Foreskin keratinocyte (primary cell): ENCODE measurements at places on chromosomes 1 and 21. TPM values are rescaled to one million over a fixed set of nuclear protein-coding genes. Genes with fewer than 3 reads are reported as not detected.

- DNase-seq = no peak
Observed at GRCh38 chr1:33895396-33895795, 31.5 kb downstream of the HMGB4 start.

- DNase-seq = no peak
Observed at GRCh38 chr1:8137481-8138244, 111.6 kb upstream of the ERRFI1 start.

DNA sequence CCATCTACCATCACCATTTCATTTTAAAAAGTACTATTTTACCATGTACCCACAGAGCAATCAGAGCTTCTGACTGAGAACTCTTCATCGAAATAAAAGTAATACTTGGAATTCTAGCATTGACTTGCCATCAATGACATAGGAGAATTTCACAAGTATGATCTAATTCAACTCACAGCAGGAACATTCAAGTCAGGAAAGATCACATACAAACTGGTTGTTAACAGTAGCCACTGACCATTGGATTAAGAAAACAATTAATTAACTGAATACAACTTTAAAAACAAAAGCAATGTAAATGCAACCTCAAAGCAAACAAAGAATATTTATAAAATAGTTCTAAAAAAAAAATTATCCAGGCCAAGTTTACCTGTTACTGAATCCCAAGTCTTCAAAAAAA lies 18.8 kb downstream of the RNF115 start:
- no peak for DNase-seq

DNA sequence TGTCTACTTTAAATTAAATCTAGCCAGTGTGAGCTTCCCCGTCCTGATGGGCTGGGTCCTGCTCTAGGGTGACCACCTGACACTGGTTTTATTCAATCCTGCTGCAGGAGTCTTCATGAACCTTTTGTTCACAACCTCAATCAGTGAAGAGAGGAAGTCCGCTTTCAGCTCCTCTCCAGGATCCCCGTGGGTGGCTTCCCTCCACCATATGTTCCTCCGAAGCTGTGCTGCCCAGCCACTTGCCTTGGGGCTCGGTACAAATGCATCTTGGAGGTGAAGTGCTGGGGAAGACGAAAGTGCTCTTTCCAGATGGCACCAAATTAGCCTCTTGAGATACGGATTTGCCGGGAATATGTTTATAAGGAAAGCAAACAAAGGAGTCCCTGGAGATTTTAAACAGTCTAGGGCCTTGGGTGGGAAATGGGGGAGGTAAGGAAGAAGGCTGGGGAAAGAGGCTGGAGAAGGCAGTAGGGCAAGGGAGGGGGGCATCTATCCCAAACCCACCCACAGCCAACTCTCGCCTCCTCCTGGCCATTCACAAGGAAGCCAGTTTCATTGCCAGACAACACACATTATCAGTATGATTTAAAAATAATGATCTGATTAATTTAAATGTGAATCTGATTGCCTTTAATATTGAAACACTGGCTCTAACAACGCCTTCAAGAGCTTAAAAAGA lies 430.8 kb downstream of the DISC1 start:
- DNase-seq = no peak

GRCh38 chr1:5410652-5411051 lies 581.6 kb downstream of the NPHP4 start:
- DNase-seq = peak; percentile 6

- DNase-seq = no peak
Observed at GRCh38 chr1:228348708-228349467, 57.7 kb downstream of the TRIM11 start.

DNA sequence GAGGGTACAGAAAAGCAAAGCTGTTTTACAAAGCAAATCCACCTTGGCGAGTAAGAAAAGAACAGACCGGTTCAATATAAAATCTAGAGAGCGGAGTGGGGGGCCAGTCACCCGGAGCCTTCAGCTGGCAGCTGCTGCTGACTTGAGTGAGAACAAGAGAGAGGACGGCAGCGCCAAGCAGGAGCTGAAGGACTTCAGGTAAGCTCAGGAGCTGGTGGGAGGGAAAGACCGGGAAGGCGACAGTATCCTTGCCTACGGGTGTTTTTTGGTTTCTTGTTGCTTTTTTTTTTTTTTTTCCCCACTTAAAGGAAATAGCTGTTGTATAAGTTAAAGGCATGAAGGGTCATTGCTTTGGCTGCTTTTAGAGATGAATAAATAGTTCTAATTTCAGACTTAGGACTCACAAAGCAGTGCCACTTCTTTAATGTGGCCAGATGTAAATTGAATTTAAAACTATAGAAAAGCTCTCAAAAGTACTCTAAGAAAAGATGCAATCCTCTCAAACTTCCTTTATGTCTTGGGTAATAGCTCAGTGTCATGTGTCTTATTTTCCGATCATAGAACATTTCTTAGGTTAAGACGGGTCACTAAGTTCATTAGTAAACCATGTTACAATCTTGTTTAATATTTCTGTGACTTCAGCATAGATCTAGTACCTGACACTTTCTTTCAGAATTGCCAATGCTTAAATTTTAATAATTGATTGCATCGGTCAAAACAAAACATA lies 82.8 kb downstream of the PRDM2 start:
- DNase-seq = no peak

GRCh38 chr1:193348091-193348768 lies 161.8 kb upstream of the B3GALT2 start:
- no peak for DNase-seq

DNA sequence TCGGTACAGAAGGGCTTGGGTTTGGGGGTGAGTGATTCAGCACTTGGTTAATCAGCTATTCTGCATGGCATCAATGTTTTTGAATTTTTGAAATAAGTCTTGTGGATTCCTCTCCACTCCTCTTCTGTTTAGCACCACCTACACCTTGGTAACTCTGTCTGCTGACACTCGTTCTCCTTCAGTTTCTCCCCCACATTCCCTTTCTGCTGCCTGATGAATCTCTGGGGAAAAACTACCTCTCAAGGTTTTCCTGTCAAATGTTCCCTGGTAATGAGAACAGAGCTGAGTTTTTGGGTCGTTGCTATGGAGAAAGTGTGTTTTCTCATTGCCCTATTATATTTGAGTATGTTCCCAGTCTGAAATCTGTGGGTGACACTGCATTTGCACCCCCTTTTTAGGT lies 108.2 kb downstream of the GABPA start:
- no peak for DNase-seq

DNA sequence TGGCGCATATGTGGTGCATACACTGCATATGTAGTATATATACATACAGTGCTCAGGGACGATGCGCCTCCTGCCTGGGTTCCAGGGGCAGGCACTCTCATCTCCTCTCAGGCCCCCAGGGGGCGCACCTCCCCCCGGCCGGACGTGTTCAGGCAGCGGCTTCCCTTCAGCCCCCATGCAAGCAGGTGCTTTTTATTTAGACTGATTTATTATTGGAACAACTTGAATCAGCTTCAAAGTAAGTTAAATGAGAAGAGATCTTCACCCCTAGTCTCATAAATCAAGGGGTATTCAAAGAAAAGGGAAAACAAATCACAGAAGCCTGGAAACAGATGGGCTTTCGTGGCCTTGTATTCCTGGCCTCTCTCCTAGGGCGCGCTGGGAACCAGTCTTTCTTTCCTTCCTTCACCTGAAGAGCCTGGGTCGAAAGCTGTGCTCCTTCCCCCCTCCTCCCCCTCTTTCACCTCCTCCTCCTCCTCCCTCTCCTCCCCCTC lies 64.6 kb downstream of the UBIAD1 start:
- DNase-seq = no peak

DNA sequence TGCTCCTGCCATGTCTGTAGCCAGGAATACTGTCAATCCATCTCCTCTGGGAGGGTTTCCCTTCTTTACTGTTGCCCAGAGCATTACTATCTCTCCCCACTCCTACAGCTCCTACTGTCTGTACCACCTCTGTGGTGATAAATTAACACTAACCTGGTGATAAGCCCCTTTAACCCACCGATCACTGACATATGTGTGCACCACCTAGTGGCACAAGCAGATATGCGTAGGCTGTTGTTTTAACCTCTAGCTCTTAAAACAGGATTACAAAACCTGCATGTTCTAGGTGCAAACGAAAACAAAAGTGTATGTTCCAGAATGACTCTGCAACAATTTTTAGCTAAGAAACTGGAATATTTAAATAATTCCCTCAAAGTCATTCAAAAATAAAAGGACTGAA lies 93.9 kb upstream of the BEND5 start:
- DNase-seq = no peak

GRCh38 chr1:168328731-168329364 lies 48.2 kb downstream of the TBX19 start:
- DNase-seq = no peak

- DNase-seq = no peak
Observed at GRCh38 chr1:38539931-38540330, 319.6 kb downstream of the RRAGC start.

- DNase-seq = no peak
Observed at GRCh38 chr21:45294509-45295291, 7.0 kb upstream of the POFUT2 start.

GRCh38 chr1:93079685-93080141 lies 630 bp downstream of the MTF2 start:
- DNase-seq = no peak

DNA sequence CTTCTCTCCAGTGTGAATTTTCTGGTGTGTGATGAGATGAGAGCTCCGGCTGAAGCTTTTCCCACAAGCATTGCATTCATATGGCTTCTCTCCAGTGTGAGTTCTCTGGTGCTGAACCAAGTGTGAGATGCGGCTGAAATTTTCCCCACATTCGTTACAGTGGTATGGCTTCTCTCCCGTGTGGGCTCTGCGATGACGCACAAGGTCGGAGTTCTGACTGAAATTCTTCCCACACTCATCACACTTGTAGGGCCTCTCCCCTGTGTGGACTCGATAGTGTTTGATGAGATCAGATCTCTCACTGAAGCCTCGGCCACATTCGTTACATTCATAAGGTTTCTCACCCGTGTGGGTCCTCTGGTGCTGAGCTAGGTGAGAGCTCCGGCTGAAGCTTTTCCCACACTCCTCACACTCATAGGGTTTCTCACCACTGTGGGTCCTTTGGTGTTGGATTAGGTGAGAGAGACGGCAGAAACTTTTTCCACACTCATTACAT lies 7.4 kb downstream of the ZNF436 start:
- no peak for DNase-seq

GRCh38 chr1:967466-968343 lies 1.4 kb downstream of the PLEKHN1 start:
- no peak for DNase-seq

DNA sequence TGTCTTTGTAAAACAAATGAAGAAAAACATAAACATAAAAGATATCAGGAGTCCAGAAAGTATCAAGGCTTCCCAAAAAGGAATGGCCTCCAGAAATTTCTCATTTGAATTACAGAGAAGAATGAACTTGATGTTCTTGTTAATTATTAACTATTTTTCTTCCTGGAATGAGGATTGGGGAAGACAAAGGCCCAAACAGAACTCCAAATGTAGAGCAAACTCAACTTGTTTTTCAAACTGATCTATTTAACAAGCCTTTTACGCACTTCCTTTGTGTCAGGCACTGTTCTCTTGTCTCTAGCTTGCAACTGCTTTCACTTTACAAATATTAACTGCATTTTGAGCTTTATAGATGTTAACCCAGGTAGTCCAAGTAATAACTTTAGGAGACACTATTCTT lies 45.5 kb downstream of the LAMC2 start:
- DNase-seq = no peak

DNA sequence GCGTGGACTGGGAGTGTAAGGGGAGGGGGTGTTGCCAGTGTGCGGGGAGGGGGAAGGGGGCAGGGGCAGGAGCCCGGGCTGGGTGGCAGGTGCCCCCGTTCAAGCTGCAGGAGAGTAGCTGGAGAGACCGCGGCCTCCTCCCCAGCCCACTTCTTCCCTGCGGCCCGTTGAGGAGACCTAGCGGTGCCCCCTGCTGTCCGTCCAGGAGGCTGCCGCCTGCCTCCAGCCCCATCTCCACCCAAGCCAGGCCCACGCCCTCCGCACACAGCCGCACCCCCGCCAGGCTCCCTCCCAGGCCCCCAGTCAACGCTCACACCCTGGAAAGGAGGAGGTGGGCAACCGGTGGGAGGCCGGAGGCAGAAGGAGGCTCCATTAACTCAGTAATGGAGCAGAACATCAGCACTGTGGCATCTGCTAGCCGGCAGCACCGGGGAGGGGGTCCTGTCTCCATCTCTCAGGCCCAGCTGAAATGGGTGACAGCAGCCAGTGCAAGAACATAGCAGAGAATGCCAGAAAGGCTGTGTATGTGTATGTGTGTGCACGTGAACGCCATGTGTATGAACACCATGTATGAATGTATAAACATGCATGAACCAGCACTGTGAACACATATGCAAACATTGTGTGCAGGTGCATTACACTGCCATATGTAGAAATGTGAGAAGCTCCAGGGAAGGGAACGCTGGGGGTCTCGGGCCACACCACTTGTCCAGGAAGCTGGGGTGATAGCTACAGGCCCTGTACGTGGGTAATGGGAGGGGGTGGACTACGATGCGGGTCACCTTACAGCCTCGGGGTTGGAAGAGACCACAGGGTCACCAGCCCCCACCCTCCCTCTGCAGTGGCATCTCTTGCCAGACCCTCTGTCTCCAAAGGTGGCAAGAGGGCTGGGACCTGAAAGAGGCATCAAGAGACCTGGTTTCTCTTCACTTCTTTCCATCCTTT lies 84.6 kb downstream of the SYT2 start:
- peak; percentile 9 for DNase-seq

DNA sequence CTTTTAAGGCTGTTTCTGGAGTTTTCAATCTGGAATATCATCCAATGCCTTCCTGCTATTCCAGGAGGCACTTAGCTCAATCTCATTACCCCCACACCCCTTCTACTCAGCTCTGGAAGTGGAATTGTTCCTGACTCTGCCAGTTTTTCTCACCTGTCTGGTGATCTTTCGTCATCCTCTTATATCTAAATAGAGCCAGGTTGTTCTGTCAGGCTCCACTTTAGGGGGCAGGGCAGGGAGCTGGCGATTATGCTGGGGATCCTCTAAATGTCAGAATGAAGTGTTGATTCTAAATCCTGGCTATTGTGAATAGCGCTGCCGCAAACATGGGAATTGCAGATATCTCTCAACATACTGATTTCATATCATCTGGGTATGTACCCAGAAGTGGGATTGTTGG lies 63.6 kb upstream of the ETV3 start:
- DNase-seq = no peak

Gene MCOLN2
- polyA plus RNA-seq = 0.76 and 0.95 TPM in 2 replicates

Gene CACNA1S
- not detected in 2 replicates for polyA plus RNA-seq

Gene PTAFR
- polyA plus RNA-seq = 3.5 and 3.9 TPM in 2 replicates

Gene SPATA45
- polyA plus RNA-seq = 0.19 TPM in 1 of 2 replicates, not detected in the other

Gene CHAF1B
- polyA plus RNA-seq = 9.4 and 10.5 TPM in 2 replicates

Gene LYPLAL1
- 24.7 and 30.0 TPM in 2 replicates for polyA plus RNA-seq

Gene PDE9A
- 0.10 and 0.13 TPM in 2 replicates for polyA plus RNA-seq

Gene TSACC
- polyA plus RNA-seq = 0.79 and 0.98 TPM in 2 replicates

Gene SELE
- polyA plus RNA-seq = not detected in 2 replicates

Gene MUL1
- polyA plus RNA-seq = 28.8 and 31.3 TPM in 2 replicates

Gene LCE2A
- polyA plus RNA-seq = 0.20 and 0.62 TPM in 2 replicates
